ENCODE measurements at places on chromosomes 3 and 15. TPM values are rescaled to one million over a fixed set of nuclear protein-coding genes. Genes with fewer than 3 reads are reported as not detected.

GRCh38 chr15:92049290-92049989 lies 195.9 kb downstream of the SLCO3A1 start:
- no peak for DNase-seq

DNA sequence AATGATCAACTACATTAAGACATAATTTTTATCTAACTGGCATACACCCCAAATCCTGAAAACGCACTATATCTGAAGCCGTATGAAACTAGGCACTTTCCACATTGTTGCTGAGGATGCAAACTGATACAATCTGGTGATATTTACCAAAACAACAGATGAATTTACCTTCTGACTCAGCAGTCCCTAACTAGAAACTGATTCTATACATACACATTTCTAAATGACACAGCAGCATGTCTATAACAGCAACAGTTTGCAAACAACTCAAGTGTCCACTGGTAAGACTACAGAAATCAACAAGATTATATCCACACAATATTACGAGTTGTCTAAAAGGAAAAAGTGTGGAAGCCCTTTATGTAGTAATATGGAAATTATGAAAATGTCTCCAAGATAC lies 22.9 kb downstream of the SECISBP2L start:
- no peak for DNase-seq

DNA sequence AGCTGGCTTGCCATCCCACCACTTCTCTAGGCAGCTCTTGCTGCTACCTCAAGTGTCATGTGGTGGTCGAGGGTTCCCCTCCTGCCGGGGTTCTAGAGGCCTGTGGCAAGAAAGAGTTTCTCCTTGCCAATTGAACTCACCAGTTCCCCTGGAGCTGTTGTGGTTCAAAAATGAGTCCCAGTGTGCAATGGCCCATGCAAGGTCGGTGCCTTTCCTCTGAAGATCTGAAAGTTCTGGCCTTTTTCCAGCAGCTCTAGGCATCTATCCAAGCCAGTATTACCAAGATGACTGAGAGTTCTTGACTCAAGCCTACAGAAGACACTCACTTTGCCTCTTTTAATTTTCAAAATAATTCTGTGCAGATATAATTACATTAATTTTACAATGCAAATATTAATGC lies 163.6 kb downstream of the KCNMB2 start:
- DNase-seq, result no peak

DNA sequence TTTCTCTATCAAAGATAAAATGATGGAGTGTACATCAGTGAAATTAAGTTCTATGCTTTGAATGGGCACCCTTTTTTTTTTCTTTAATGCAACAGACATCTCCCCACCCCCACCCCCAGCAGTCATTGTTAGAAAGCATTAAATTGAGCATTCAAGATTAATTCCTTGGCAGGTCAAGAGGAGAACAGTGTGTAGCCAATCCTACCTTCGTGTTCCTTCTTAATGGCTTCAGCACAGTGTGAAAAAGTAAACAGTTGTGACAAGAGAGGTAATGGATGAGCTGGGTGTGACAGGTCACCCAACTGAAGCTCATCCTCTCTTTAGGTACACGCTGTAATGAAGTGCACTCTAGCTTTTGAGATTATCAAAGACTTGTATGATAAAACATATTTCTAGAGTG lies 198.5 kb upstream of the RARB start:
- no peak for DNase-seq

GRCh38 chr15:75307778-75308390 lies 25.2 kb downstream of the GOLGA6D start:
- DNase-seq, result peak; percentile 25

- DNase-seq, result no peak
Measured at GRCh38 chr3:99842826-99843589, 25.3 kb downstream of the CMSS1 start.

DNA sequence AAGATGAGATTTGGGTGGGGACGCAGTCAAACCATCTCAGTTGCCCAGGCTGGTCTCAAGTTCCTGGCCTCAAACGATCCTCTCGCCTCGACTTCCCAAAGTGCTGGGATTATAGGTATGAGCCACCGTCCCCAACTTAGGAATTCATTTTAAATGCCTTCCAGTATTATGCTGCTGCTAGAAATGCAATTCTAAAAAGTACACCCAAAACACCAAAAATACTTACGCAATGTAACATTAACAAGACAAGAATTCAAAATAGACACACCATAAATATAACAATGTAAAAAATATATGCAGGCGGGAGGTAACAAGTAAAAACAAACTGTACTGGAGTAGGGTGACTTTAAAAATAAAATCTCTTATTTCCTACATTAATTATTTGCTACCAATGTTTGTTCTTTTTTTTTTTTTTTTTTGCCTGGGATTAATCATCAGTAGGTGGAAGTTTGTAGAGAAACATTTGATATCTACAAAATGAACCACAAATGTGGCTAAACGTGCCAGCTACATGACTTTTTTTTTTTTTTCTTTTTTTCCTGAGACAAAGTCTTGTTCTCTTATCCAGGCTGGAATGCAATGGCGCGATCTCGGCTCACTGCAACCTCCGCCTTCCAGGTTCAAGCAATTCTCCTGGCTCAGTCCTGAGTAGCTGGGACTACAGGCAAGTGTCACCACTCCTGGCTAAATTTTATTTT lies 56.8 kb downstream of the SETMAR start:
- no peak for DNase-seq

DNA sequence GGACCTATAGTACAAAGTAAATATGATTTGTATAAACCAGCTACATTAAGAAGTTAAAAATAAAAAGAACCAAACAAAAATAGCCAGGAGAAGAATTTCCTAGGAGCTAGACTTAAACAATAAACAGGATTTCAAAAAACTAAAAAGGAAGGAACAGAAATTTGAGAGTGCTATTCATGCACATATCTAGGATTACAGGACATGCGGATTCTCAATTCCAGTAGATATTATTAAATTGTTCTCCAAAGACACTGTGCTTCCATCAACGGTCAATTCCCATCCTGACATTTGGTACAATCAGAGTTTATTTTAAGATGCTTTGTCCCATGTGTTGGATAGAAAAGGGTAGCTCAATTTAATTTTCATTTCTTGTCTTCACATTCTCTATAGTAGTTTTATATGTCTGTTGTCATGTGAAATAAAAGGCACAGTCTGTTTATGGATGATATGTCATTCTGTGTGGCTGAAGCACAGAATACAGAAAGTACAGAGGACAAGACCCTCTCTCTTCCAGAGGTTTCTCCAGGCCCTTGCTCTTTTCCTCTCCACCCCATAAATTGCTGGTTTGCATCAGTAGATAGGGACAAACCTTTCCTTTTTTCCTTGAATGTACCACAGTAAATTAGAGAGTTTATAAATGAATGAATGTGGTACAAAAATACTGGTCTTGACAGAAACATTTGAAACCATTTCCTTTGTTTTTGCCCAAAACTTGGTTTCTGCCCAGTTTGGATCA lies 3.5 kb downstream of the PLOD2 start:
- no peak for DNase-seq

GRCh38 chr3:55876560-55876959 lies 389.5 kb upstream of the WNT5A start:
- DNase-seq, result no peak

GRCh38 chr3:133371676-133372075 lies 28.2 kb upstream of the BFSP2 start:
- no peak for DNase-seq

GRCh38 chr3:69199942-69200341 lies 77.5 kb upstream of the LMOD3 start:
- no peak for DNase-seq

GRCh38 chr3:44419923-44420650 lies 57.4 kb downstream of the ZNF445 start:
- DNase-seq, result no peak

GRCh38 chr3:149234671-149235245 lies 13.1 kb upstream of the CP start:
- no peak for DNase-seq

DNA sequence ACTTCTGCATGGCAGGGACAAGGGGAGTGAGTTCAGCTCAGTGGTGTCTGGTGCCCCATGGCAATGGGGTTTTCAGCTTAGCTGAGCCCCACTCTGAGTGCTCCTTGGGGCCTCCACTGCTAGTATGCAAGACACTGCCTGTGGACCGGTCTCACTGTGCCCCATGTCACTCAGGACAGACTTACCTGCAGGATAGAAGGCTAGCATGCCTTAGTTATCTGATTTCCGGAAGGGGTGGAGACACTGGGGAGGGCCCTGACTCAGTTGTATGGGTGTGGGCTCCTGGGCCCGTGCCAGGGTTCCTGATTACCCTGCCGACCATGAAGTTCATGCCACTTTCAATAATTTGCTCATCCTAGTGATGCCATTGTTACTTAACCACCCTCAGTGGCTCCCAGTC lies 4.3 kb upstream of the SLC6A20 start:
- no peak for DNase-seq

- DNase-seq, result no peak
Measured at GRCh38 chr15:74867466-74868038, 5.6 kb downstream of the SCAMP2 start.

DNA sequence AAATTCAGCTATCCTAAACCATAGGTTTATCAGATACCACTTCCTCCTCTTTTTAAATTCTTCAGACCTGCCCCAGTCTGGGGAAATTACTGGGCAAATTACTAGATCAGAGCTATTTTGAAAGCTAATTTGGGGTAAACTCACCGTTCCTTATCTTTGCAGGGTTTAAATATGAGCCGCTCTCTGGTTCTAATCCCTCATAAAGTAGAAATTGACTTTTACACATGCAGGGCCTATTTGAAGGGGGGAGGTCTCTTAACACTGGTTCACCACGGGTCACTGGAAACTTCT lies 11.0 kb upstream of the MEIS2 start:
- no peak for DNase-seq

DNA sequence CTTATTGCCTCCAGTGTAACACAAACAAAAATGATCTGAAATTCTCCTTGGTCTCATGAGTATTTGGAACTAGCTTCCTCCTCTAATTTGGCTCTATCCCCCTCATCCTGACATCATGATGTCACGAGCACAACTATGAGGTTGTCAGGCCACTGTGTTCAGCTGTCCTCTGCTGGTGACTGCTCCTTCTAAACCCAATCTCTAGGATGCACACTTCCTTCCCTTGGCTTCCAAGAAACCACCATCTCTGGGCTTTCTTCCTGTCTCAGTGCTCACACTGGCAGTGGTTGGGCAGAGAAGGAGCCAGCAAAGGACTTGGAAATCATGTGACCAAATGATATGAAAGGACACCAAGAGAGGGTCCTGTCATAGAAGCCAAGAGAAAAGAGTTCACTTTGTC lies 30.7 kb upstream of the EIF1B start:
- DNase-seq, result no peak

- DNase-seq, result no peak
Measured at GRCh38 chr3:4749567-4750002, 229.7 kb upstream of the BHLHE40 start.

- no peak for DNase-seq
Measured at GRCh38 chr3:95048564-95048963, 985.7 kb downstream of the NSUN3 start.

DNA sequence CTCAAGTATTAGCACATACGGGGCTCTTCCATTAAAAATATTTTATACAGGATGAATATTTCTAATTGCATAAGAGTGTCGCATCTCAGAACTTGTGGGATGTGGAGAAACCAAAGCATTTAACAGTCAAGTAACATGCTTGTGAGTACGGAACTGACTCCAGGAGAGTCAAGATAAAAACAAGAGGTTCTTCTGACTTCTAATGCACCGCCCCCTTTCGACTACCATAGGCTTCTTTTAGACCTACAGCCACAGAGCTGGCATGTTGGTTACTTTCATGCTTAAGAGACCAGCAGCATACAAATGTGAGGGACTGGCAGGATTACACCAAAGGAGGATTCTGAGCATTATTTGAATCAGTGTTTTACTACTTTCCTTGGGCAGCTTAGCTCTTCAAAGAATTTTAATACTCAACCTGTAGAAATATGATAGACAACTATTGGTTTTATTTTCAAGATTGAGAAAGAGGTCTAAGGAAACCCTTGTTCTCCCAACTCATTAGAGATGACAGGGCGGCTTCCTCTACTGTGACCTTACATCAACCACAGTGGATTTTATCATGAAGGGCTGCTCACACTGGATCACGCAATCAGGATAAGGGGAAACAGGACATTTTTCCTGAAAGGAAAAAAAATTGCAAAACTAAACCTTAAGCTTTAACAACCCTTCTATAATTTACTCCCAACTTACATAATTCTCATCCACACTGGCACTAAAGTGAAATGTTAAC lies 14.0 kb downstream of the ETV5 start:
- DNase-seq, result no peak

DNA sequence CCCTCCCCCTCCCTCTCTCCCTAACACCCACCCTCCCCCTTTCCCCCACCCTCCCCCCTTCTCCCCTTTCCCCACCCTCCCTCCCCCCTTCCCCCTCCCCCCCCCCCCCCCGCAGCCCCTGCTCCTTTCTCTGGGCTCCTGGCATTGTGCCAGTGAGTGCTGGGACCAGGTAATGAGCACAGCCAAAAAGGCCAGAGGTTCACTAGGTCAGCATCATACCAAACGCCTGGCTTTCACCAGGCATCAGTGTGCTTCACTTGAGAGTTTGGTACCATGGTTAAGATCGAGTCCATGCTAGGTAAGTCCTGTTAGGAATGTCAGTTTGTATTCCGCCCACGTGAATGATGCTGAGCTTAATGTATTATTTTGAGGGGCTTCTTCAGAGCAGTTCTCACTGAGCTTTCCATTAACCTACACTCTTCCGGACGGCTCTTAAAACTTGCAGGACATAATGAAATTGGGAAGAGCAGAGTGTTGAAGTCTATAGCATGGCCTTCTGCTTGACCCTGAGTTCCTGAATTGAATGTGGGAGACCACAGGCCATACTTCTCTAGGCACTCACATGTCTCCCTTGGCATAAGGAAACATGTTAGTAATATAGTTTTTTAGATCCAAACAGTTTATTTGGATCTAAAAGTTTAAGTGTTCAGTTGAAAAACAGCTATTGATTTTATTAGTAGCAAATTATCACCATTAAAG lies 45.6 kb downstream of the SENP2 start:
- DNase-seq, result no peak

- peak; percentile 50 for DNase-seq
Measured at GRCh38 chr3:194686816-194687637, 1.3 kb downstream of the FAM43A start.

GRCh38 chr15:48785195-48785594 lies 25.7 kb downstream of the CEP152 start:
- no peak for DNase-seq

The EPHA3 gene
- 22.1 TPM for total RNA-seq

The RNF168 gene
- total RNA-seq, result 44.6 TPM

The ST8SIA2 gene
- 25.5 TPM for total RNA-seq

The WNT7A gene
- total RNA-seq, result 8.4 TPM

The ABI3BP gene
- not detected for total RNA-seq

The CCR2 gene
- not detected for total RNA-seq

The ZMYND10 gene
- 2.3 TPM for total RNA-seq

The UBAP1L gene
- total RNA-seq, result 4.5 TPM

The BMF gene
- total RNA-seq, result 18.0 TPM

The COL7A1 gene
- total RNA-seq, result 28.7 TPM

The TRIM71 gene
- 95.2 TPM for total RNA-seq

The CASR gene
- not detected for total RNA-seq

The EFHB gene
- total RNA-seq, result 1.2 TPM

The SEMA3F gene
- 5.8 TPM for total RNA-seq

The TASOR gene
- total RNA-seq, result 62.2 TPM

The ATP2B2 gene
- 0.23 TPM for total RNA-seq

The ZNF774 gene
- 6.2 TPM for total RNA-seq

The C3orf85 gene
- total RNA-seq, result not detected
